LHCN-M2 (cell line): ENCODE measurements at places on chromosomes 7 and 10. TPM values are rescaled to one million over a fixed set of nuclear protein-coding genes. Genes with fewer than 3 reads are reported as not detected.

DNA sequence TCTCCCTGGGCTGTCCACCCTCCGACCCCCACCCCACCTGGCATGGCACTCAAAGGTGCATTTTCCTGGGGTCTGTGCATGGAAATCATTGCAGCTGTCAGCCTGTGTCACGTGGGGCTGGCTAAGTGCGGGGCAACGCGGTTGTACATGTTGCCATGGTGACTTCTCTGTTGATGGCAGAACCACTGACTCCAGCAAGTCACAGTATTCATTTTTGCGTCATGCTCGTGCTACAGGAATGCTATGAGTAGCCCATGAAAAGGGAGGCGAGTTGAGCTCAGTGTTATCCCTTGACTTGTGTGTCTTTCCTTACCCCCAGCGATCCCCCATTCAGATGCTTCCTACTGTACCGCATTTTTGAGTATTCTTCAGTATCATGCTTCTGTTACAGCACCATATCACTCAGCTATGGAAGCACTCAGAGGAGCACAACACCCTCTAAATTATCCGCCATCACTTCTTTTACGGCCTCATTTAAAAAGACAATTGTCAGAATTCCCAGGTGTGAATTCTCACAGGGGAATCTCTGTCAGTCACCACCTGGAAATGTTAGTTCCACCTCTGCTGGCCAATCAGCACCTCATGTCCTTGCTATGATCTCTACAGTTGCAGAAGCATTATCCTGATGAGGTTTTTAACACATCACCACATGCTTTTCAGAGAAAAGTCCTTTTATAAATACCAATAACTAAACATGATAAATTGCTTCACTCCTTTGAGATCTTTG lies 194.4 kb upstream of the C7orf33 start:
- DNase-seq: peak; percentile 5

The CPEB3 gene
- total RNA-seq: 0.40 and 0.45 TPM in 2 replicates

DNA sequence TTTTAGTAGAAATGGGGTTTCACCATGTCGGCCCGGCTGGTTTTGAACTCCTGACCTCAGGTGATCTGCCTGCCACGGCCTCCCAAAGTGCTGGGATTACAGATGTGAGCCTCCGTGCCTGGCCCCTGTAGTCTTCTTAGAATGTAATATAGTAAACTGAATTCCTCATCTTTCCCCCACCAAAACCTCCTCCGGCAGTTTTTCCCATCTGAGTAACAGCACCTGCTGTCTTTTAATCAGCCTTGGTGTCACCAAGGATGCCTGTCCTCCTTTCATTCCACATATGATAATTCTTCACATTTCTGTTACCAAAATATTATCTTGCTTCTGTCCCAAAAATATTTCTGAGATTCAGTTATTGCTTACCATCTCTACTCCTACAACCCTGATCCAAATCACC lies 80.2 kb downstream of the ZEB1 start:
- peak; percentile 58 for DNase-seq

DNA sequence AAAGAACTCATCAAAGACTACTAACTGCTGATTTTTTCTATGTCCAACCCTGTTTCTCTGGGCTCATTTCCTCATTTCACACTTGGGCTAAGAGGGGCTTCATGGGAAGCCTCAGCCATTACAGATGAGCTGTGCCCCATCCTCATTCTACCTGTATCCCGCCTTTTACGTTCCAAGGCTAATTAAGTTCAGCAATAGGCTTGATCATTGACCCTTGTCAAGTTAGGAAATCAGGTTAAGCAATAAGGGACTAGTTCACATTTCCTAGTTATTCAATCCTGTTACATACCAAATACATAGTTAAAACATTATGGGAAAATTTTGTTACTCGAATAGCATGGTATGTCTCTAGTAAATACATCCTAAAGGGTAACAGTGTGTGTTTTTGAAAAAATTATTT lies 29.3 kb upstream of the AGBL3 start:
- DNase-seq: no peak

GRCh38 chr10:114307731-114308130 lies 68.7 kb downstream of the VWA2 start:
- DNase-seq: no peak

DNA sequence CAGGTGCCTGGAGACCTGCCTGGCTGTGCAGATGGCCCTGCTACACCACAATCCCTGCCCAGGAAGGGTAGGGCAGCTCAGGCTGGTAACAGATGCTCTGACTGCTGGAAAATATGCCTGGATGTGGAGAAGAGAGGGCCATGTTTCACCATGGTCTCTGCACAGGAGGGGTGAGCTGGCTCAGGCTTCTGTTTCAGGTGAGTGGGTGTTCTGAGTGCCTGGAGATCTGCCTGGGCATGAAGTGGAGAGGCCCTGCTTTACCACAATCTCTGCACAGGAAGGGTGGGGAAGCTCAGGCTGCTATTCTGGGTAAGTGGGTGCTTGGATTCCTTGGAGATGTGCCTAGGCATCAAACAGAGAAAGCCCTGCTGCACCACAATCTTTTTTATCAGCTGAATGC lies 350.1 kb downstream of the KIF20B start:
- DNase-seq: no peak

GRCh38 chr10:93368210-93368609 lies 113.9 kb downstream of the MYOF start:
- DNase-seq: no peak

DNA sequence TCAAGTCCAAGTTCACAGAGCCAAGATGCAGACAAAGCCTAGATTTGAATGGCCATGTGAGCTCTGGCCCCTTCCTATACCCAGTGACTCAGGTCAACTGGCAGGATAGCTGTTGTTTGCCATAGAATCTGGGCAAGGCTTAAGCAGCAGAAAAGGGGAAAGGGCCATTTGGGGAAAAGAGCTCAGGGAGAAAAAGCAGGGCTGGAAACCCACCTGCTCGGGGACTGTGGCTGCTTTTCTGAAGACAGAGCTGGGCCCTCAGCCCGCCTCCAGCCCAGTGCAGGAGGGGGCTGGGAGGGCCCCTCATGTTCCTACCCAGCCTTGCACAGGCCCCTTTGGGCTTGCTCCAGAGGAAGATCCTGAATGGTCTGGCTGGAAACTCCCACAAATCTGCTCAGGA lies 32.6 kb upstream of the HABP2 start:
- no peak for DNase-seq

DNA sequence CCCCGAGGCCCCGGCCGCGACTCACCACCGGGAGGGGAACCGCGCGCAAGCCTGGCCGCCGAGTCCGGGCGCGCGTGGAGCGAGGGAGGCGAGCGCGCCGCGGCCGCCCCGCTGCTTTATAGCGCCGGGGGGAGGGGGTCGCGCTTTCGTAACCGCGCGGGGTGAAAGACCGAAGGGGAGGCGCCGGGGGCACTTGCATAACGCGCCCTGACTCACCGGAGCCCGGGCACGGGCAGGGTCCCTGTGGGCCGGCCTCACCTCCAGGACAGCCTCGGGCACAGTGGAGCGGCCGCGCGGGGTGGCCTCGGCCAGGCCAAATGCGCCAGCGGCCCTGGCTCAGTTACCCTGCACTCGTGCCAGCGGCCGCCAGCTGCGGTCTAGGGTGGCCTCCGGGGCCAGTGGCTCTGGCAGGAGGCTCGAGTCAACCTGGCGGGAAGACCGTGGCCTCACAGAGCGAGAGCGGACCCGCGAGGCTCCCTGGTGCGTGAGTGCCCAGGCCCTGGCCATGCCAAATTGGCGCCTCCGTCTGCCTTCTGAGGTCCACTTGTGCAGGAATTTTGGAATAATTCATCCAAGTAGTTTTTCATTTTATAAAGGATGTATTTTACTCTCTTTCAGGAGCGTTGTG lies at the start of gene RBP4:
TSS of gene RBP4 (minus strand) at position 90 of the 628 bp plus-strand sequence. CDS start 207 bp downstream, outside the sequence.
- peak; percentile 5 for DNase-seq

The FAM221A gene
- 1.5 and 2.6 TPM in 2 replicates for total RNA-seq

The INHBA gene
- total RNA-seq: 3.0 and 3.6 TPM in 2 replicates

- DNase-seq: no peak
Observed at GRCh38 chr7:109126404-109127050, 556.9 kb downstream of the DNAJB9 start.

DNA sequence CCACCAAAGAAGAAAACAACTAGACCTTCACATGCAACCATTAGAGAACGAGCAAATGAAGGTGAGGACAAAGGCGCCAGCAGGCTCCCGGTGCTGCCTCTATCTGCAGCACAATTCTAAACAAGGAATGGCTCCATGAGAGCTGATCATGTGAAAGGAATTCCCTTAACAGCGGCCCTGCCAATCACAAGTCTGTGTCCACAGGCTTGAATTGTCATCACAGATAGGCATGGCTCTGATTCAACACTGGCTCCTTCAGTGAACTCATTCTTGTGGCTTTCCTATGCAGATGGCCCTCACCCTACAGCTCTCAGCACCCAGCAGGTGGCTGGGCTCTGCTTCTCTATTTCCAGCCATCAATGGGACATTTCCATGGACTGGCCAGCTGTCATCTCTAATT lies 36.2 kb downstream of the LAMB1 start:
- DNase-seq: peak; percentile 100

The CHCHD3 gene
- 113 and 115 TPM in 2 replicates for total RNA-seq

- DNase-seq: no peak
Observed at GRCh38 chr10:116970050-116970449, 34.9 kb downstream of the SHTN1 start.

GRCh38 chr10:12603766-12604470 lies 254.6 kb downstream of the CAMK1D start:
- no peak for DNase-seq

GRCh38 chr7:43484678-43485395 lies 98.1 kb upstream of the STK17A start:
- no peak for DNase-seq

DNA sequence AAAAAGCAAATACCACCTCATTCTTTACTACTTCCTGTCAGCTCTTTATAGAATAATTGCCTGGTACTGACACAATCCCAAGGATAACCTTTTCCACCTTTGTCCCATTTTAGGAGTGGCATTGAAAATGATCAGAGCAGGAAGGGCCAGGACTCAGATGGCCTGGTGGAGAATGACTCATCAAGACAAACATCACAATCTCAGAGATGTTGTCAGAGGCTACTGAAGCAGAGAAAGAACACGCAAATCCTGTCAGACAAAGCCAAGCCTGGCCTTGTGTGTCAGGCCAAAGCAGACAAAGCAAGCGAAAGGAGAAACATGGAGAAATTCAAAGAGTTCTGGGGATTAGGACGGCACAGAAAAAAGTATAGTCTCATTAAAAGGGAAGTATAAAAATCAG lies 40.9 kb downstream of the NSUN6 start:
- peak; percentile 83 for DNase-seq

- DNase-seq: peak; percentile 53
Observed at GRCh38 chr7:117041007-117041406, 87.7 kb downstream of the ST7 start.

GRCh38 chr7:87872346-87872745 lies 3.8 kb downstream of the SLC25A40 start:
- DNase-seq: no peak

The ITPRID1 gene
- total RNA-seq: not detected in 2 replicates

GRCh38 chr10:99854860-99855259 lies 72.4 kb downstream of the ABCC2 start:
- DNase-seq: peak; percentile 62

The CFAP46 gene
- total RNA-seq: not detected in 2 replicates

The AASS gene
- 9.0 and 11.0 TPM in 2 replicates for total RNA-seq

The VPS37D gene
- total RNA-seq: 6.1 and 6.9 TPM in 2 replicates

The CRHR2 gene
- not detected in 2 replicates for total RNA-seq

DNA sequence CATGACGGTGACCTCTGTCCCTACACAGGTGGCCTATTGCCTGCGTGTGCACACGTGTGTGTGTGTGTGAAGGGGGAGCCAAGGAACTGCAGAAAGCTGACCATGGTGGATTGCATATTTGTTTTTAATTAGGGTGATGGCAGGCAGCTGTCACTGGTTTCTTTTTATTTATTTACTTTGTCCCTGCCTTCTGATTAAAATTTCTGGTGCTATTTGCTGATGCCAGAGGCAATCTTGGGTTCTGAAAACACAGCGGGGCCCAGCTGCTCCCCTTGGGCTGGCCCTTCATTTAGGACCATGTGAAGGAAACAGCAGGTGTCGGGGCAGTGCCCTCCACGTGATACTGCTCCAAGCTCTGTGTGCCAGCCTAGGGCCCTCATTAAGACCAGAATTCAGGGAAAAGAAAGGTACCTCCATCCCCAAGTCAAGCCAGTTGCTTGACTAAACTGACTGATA lies 71.3 kb upstream of the PODXL start:
- no peak for DNase-seq
